Endothelial cell (in vitro differentiated cells): ENCODE measurements at places on chromosomes 3 and 15. TPM values are rescaled to one million over a fixed set of nuclear protein-coding genes. Genes with fewer than 3 reads are reported as not detected.

The SCAANT1 gene
- not detected for total RNA-seq

The PDHB gene
- total RNA-seq, result 72.8 TPM

The CD86 gene
- total RNA-seq, result not detected

- peaks cover 14% of the 10 kb centered on the region for H3K27me3 ChIP-seq
- no peak overlapping the region for H3K27ac ChIP-seq
- H3K4me1 ChIP-seq, result no peaks in the 10 kb centered on the region
- H3K36me3 ChIP-seq, result no peaks in the 10 kb centered on the region
- no peak for DNase-seq
- H3K4me3 ChIP-seq, result no peak overlapping the region
Measured at GRCh38 chr3:50202353-50203112, 2.5 kb upstream of the SLC38A3 start.

The RASGRF1 gene
- not detected for total RNA-seq

GRCh38 chr3:17074559-17074958, 189.8 kb downstream of the PLCL2 start:
- peaks cover 3% of the 10 kb centered on the region for H3K36me3 ChIP-seq
- DNase-seq, result no peak
- H3K4me1 ChIP-seq, result peaks cover 21% of the 10 kb centered on the region
- no peak overlapping the region for H3K27ac ChIP-seq

- no peak overlapping the region for H3K27ac ChIP-seq
- H3K4me3 ChIP-seq, result peak overlapping the region; percentile 90
- H3K4me1 ChIP-seq, result peaks cover 8% of the 10 kb centered on the region
- H3K36me3 ChIP-seq, result peaks cover 4% of the 10 kb centered on the region
- peak; percentile 51 for DNase-seq
- peaks cover 7% of the 10 kb centered on the region for H3K27me3 ChIP-seq
Measured at GRCh38 chr3:143119974-143120715, 574 bp downstream of the CHST2 start.

The RAD51 gene
- total RNA-seq, result 9.6 TPM

The RBMS3 gene
- 30.9 TPM for total RNA-seq

DNA sequence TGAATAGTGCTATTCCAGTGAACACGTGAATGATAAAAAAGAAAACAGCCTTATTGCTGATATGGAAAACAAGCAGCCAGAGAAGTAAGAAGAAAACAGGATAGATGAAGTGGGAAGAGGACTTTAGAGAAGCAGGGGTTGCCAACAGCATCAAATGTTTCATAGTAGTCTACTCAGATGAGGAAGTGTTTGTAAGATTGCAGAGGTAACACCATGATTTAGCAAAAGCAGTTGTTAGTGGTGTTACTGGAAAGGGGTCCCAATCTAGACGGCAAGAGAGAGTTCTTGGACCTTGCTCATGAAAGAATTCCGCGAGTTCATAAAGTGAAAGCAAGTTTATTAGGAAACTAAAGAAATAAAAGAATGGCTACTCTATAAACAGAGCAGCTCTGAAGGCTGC, 108.8 kb upstream of the MCTP2 start:
- no peak overlapping the region for H3K27ac ChIP-seq
- no peak for DNase-seq
- H3K4me1 ChIP-seq, result no peaks in the 10 kb centered on the region
- H3K36me3 ChIP-seq, result no peaks in the 10 kb centered on the region
- H3K4me3 ChIP-seq, result no peak overlapping the region
- peaks cover 2% of the 10 kb centered on the region for H3K27me3 ChIP-seq

The UBAP1L gene
- total RNA-seq, result 1.8 TPM

GRCh38 chr3:106329521-106329920, 460.7 kb upstream of the CBLB start:
- no peaks in the 10 kb centered on the region for H3K36me3 ChIP-seq
- no peak overlapping the region for H3K27ac ChIP-seq
- H3K4me3 ChIP-seq, result no peak overlapping the region

- no peak overlapping the region for H3K4me3 ChIP-seq
- peaks cover 8% of the 10 kb centered on the region for H3K4me1 ChIP-seq
- no peaks in the 10 kb centered on the region for H3K36me3 ChIP-seq
- no peak for DNase-seq
- H3K27ac ChIP-seq, result peak overlapping the region; percentile 74
Measured at GRCh38 chr3:181797431-181797830, 85.7 kb downstream of the SOX2 start.

The PCNP gene
- total RNA-seq, result 117 TPM

DNA sequence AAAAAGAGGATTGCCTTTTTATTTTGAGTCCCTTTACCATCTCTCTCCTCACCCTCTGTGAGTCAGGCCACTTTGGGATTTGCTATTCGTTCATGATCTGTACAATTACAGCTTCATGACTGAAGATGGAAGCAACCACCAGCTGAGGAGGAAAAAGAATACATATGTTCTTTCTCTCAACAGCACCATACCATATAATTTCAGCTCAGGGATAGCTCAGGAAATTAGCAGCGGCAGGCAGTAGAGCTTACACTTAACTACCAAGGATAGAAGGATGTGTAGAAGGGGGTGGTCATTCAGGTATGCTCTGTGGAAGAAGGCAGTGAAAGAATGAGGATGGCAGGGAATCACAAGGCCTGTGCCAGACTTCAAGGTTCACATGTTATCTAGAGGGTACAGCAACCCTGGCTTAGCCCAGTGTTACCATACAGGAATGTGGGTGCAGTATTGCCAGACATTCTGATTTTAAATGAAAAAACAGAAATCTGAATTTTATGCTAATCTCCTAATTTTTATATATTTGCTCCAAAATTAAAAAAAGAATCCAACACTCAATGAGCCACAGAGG, 17.9 kb downstream of the PLS1 start:
- H3K27ac ChIP-seq, result no peak overlapping the region
- H3K4me1 ChIP-seq, result no peaks in the 10 kb centered on the region

DNA sequence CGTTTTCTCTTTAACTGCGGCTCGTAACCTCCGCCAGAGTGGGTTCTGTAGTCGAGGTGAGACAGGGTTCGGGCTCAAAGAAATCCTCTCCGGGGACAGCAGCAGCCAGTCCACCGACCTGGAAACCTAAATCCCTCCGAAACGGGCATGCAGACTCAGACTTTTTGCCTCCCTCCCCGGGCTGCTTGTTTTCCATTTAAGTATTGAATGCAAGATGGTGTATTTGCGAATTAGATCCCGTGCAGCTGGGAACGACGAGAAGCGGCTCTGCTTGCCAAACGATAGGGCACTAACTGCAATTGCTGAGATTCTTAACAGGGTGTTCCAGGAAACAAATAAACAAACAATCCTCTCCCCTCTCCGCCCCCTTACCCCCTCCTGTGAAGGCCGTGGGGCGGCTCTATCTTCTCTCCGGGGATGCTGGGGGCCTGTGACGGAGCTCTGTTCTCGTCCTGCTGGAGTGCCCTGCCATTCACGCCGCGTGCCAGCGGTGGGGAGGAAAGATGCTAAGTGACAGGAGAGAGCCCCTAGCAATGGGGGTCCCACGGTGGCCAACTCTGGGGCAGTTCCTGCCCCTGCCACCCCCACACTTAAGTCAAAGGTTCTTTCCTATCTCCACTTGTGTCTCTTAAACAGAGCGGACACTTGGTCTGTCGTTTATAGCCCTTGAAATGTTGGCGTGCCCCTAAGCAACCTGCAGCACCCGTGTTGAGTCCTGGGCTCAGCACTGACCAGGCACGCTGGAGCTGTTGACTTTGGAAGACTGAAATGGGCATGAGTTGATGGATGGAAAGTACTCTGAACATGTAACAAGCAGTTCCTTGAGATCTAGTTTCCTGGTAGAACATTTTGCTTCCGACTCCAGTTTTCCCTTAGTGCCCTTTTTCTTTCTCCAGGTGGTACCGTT, 1.3 kb upstream of the ETV5 start:
- H3K27me3 ChIP-seq, result peaks cover 21% of the 10 kb centered on the region
- peak overlapping the region; percentile 98 for H3K4me3 ChIP-seq
- peaks cover 30% of the 10 kb centered on the region for H3K4me1 ChIP-seq
- peak overlapping the region; percentile 98 for H3K27ac ChIP-seq
- DNase-seq, result peak; percentile 35

DNA sequence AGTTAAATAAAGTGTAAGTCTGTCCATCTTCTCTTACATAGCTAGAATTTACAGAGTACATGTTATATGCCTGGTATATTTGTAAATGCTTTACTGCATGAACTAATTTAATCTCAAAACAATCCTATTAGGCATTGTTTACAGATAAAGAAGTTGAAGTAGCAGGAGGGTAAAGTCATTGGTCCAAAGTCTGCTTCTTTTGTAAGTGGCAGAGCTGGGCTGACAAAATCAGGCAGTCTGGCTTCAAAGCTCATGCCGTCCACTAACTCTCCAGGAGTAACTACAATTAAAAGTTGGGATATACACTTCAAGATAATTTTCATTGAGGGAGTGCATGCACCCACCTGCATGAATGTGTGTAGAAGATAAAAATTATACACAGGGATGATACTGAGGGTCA, 27.3 kb downstream of the VGLL3 start:
- H3K27ac ChIP-seq, result no peak overlapping the region
- no peaks in the 10 kb centered on the region for H3K4me1 ChIP-seq
- no peaks in the 10 kb centered on the region for H3K36me3 ChIP-seq
- no peak overlapping the region for H3K4me3 ChIP-seq
- no peaks in the 10 kb centered on the region for H3K27me3 ChIP-seq

GRCh38 chr3:86958534-86958933, 32.4 kb downstream of the VGLL3 start:
- no peak for DNase-seq
- no peak overlapping the region for H3K4me3 ChIP-seq
- no peak overlapping the region for H3K27ac ChIP-seq
- H3K27me3 ChIP-seq, result no peaks in the 10 kb centered on the region

GRCh38 chr15:33451385-33451784, 140.6 kb downstream of the RYR3 start:
- peaks cover 2% of the 10 kb centered on the region for H3K27me3 ChIP-seq
- no peaks in the 10 kb centered on the region for H3K36me3 ChIP-seq
- no peak for DNase-seq
- H3K27ac ChIP-seq, result no peak overlapping the region

The SYNPR gene
- total RNA-seq, result not detected

The FETUB gene
- not detected for total RNA-seq

- H3K4me3 ChIP-seq, result no peak overlapping the region
- H3K27ac ChIP-seq, result no peak overlapping the region
- H3K4me1 ChIP-seq, result peaks cover 11% of the 10 kb centered on the region
- H3K27me3 ChIP-seq, result no peaks in the 10 kb centered on the region
- H3K36me3 ChIP-seq, result peaks cover 5% of the 10 kb centered on the region
Measured at GRCh38 chr15:49047456-49047855, 1.2 kb upstream of the SECISBP2L start.

GRCh38 chr15:88401251-88401995, 65.8 kb downstream of the MRPL46 start:
- DNase-seq, result no peak
- no peak overlapping the region for H3K27ac ChIP-seq
- H3K4me3 ChIP-seq, result no peak overlapping the region
- H3K27me3 ChIP-seq, result no peaks in the 10 kb centered on the region

The FOXL2NB gene
- 13.2 TPM for total RNA-seq

DNA sequence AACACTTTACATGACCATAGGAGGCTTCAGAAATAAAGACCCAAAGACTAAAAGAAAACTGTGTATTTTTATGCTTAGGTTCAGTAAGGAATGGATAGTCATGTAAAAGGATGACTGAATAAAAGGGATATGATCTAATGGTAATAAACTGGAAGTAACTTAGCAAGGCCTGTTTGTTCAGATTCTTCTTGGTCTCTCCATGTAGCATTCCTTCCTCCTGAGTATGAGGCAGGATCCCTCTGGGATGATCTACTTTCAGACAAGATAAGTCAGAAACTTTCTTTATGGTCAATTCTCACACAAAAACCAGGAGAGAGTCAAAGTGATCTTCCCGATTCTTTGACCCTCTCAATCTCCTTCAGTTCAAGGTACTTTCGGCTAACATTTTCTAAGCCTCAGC, 340.8 kb upstream of the DCBLD2 start:
- no peaks in the 10 kb centered on the region for H3K4me1 ChIP-seq
- H3K4me3 ChIP-seq, result no peak overlapping the region
- H3K36me3 ChIP-seq, result no peaks in the 10 kb centered on the region
- H3K27ac ChIP-seq, result no peak overlapping the region
- DNase-seq, result no peak

The RYR3 gene
- total RNA-seq, result 4.8 TPM

The THRB gene
- 0.38 TPM for total RNA-seq

The KLF15 gene
- 0.67 TPM for total RNA-seq

DNA sequence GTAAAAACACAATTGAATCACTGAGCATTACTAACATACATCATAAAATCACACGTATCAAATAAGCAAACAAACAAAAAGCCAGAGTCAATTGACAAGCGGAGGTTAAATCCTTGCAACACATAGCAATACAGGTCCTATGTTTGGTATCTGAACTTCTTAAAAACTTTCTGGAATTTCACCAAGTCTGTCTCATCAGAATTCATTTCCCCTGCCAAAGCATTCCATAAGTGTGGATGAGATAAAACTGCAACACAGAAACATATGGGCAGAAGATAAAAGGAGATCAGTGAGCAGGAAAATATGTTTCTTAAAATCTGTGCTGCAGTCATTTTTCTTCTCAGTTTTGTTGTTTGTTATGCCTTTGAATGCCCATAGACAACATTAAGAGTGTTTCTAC, 1155.5 kb downstream of the TBL1XR1 start:
- H3K4me3 ChIP-seq, result no peak overlapping the region
- H3K27me3 ChIP-seq, result no peaks in the 10 kb centered on the region
- DNase-seq, result no peak
- no peaks in the 10 kb centered on the region for H3K36me3 ChIP-seq

DNA sequence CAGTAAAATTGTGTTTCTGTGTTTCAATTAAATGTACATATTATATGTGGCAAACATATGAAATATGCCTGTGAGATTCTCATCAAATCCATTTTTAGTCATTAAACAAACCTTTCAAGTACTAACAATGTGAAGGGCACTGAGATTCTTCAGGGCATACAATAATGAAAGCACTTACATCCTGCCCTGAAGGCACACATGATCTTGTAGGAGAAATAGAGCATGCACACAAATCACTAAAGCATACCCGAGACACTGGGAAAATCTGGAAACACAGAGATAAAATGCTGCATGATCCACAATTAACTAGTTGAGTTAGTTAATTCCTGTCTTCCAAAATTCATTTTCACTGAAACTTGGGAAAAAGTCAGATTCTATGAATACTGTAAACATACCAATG, 810.5 kb upstream of the NECTIN3 start:
- no peaks in the 10 kb centered on the region for H3K36me3 ChIP-seq
- no peak overlapping the region for H3K27ac ChIP-seq
- no peak overlapping the region for H3K4me3 ChIP-seq
- no peaks in the 10 kb centered on the region for H3K4me1 ChIP-seq

The SLC12A1 gene
- total RNA-seq, result not detected

DNA sequence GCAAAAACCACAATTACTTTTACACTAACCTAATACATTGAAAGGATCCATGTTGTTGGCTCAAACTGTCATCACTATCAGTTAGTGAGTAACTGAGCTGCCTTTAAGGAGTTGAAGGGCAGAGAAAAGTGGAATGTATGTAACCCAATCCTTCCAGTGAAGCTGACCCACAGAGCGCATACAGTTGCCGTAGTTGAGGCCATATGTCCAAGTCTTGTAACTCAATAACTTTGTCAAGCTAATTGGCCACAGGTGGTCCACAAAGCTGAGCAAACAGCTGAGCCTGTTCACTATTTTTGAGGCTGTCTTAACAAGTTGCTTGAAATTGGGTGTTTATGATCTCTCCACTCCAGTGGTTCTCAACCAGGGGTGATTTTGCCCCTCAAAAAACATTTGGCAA, 169.0 kb upstream of the SLC24A5 start:
- H3K4me1 ChIP-seq, result no peaks in the 10 kb centered on the region
- H3K27ac ChIP-seq, result no peak overlapping the region
- H3K36me3 ChIP-seq, result no peaks in the 10 kb centered on the region
- no peak overlapping the region for H3K4me3 ChIP-seq
- peaks cover 3% of the 10 kb centered on the region for H3K27me3 ChIP-seq
